ENCODE measurements at places on chromosomes 7 and 10.

GRCh38 chr7:128081351-128081750, 50.1 kb upstream of the LRRC4 start:
- DNase-seq, result no peak

DNA sequence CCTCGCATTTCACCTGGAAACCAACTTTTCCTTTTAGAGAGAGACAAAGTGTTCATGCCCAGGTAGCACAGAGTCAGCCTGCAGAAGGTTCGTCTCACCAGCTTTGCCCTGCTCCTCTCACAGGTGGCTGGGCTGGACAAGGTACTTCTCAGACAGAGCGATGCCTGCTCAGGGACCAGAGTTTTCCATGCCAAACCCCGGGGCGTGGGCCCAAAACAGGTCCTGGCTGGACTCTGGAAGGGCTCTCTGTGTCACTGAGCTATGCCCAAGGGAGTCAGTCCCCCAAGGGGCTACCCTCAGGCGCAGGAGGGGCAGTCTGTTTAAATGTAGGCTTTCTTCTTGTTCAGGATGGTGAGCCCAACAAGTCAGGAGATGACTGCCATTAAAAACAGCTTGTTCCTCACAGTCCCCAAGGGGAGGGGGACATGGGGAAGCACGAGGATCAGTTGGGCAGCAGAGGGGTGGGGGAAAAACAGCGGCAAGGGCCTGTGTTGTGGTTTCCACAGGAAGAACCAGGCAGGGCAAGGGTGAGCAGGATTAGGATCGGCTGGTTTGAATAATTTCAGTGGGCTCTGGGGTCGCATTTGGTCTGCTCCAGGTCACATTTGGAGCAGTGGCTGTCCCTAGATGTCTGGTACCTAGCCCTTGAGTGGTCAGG, 55.5 kb upstream of the FIGNL1 start:
- DNase-seq, result no peak

DNA sequence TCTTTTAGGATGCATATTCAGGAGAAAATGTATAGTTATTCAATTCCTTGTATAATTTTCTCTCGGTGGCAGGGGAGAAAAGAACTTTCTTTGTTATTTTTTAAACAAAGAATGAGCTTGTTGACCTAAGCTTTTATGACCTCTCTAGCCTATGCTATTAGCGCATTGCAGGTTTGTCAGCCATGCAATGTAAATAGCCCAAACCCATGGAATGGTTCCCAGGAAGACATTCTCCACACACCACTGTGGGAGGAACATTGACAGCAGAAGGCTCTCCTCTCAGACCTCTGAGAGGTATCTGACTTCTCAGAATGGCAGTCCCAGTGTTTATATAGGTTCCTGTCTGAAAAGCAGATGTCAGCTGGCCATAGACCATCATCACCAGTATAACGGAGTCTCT, 19.6 kb upstream of the AGBL3 start:
- no peak for DNase-seq

DNA sequence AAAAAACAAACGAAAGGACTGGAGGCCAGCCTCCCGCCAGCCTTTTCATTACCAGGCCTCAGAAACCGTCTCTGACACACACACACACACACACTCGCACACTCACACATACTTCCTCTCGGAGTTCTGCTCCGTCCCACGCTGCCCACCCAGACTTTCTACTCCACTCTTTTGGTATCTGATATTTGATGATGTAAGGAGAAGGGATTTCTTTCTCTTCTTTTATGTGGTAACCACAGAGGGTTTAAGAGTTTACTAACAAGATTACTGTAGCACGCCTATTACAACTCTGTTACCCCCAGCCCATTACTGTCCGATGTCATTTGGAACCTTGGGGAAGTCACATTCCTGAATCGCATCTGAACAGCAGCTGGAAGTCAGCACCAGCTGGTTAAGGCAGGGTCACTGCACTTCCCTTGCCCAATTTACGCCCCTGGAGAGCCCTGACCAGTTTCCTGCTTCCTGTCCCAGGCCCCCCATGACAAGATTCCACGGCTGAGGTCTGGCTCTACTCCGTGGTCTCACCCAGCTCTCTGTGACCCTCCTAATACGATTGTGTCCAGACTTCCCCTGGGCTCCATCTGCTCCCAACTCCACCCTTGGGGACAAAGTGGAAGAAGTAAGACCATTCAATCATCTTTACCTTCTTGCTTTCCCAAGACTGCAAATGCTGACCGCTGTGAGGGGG, 1.1 kb downstream of the DENND2A start:
- peak; percentile 53 for DNase-seq

DNA sequence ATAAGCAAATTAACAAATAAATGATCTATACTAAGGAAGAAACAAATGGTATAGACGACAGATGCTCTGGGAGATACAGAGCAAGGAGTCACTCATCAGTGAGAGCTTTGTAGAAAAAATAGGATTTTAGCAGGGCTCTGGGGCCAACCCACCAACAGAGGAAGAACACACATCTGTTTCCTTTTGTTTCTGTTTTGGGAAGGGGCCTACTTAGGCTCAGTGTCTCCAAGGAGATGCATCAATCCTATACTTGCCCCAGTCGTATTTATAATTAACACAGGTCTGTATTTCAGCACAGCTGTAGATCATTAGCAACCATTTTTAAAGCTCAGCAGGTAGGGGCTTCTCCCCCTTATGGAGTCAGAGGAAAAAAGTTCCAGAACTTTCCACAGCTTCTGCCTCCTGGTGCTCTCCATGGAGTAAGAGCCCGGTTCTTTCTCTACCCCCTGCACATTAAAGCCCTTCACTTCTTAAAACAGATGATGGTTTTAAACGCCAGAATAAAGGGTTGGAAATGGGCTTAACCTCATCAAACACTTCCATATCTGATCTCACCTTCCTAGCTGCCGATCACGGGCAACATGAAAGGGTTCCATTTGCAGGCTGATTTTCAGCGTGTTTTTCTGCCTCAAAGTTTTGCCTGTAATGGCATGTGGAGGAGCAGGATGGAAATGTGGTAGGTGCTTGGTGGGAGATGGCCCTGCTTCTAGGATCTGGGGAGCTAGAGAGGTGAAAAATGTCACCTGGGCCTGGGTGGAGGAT, 291.7 kb downstream of the TCF7L2 start:
- no peak for DNase-seq

GRCh38 chr10:48505394-48506112, 99.3 kb downstream of the ARHGAP22 start:
- DNase-seq, result peak; percentile 86

DNA sequence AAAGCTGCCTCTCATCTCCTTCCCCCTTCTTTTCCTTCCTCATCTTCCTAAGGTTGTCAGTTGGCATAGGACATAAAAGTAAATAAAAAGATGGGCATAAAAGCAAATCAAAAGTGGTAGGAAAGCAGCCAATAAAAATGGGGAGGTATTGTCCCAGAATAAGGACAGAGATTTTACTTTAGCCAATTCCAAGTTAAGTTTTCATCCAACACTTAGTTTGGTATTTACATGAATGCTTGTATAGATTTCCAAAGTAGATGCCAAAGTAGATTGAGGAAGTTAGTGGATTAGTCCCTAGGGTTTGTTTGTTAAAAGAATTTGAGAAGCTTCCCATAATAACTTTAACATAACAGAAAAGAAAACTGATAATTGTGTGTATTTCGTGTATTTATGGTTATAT, 33.7 kb downstream of the HDAC9 start:
- DNase-seq, result no peak

- DNase-seq, result no peak
Measured at GRCh38 chr10:16713290-16713689, 103.9 kb downstream of the RSU1 start.

- DNase-seq, result no peak
Measured at GRCh38 chr7:28782362-28782761, 175.8 kb downstream of the TRIL start.

DNA sequence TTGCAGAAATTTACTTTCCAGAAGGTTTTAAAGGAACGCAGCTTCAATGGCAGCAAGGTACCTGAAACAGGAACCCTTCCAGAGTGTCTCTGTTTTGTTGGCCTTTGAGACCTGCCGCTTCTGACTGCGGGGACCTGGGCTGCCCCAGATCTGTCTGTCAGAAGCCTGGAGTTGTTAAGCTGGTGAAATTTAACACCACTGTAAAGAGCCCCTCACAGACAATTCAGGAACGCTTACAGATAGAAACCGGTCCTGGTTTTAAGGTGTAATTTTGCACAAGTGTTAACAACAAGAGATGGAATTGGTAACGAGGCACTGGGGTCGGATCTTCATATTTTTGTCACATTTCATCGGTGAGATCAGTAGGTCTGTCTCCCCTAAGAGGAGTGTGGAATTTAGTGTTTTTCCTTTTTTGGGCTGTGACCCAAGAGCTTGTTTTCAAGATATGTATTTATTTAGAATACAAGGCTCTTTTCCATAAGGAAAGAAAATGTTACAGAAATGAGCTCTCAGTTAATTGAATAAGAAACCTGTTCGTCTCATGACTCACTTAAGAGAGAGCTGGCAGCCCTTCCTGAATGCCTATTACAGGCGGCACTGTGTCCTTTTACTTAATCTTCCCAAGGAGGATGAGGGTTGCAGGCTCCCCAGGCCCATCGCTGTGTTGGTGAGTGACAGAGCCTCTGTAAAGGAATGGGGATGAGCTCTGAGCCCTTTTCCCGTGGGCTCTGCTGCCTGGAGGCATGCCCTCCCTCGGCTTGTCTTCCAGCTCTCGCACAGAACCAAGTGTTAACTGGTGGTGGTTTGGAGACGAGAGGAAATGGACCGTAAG, 168.7 kb downstream of the CUX1 start:
- DNase-seq, result peak; percentile 72

DNA sequence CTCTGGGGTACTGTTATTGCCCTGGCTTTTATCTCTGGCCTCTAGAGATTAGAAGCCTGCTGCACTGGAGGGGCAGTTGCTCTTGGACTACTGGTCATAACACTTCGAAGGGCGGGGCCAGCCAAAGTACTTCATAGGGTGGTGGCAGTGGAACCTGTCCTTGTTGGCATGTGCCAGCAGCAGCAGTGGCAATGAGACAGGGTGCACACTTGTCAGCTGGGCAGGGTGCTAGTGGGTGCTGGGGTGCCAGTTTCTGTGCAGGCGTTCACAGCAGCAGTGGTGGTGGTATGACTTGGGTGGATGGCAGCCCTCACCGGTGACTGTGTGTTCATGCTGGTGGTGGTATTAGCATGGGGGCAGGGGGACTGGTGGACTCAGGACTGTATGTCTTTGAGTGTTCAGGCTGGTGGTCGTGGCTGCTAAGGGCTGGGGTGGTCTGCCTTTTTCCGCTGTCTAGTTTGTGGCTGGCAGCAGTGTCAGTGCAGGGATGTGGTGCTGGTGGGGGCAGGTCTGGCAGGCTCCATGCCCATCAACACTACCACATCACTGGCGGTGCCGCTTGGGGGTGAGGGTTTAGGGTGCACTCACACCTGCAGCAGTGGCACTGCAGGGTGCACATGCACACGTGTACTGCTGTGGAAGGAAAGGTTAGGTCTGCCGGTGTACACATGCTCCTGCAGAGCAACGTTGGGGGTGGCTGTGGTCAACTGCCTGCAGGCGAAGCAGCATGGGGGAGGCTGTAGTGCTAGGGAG, 176.1 kb upstream of the CDC14C start:
- DNase-seq, result no peak

GRCh38 chr7:37916017-37916672, 472 bp downstream of the SFRP4 start:
- DNase-seq, result peak; percentile 51
